Activated gamma-delta T cell treated with anti-CD3 and anti-CD28 coated beads, Interleukin-2, amount 50 U/mL, for 16 hours (primary cell): ENCODE measurements at places on chromosomes 3 and 15.

DNA sequence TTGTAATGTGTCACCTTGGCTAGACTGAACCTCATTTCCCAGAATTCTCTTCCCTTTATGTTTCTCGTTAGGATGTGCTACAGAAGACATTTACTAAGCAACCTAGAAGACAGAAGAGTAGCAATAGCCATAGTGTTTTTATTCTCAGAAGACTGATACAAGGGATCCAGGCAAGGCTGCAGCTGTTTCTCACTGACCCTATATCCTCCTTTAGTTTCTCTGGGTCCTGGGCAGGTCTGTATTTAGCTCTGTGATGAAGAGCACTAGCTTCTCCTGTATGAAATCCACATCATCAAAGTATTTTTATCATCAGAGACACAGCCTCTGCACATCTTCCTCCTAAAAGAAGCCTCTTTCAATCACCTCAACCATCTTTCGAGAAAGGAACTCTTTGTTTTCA lies 72.5 kb downstream of the SUMF1 start:
- DNase-seq: no peak

- no peak for DNase-seq
These were observed 210.0 kb downstream of the NFKBIZ start for GRCh38 chr3:102059145-102059943.

DNA sequence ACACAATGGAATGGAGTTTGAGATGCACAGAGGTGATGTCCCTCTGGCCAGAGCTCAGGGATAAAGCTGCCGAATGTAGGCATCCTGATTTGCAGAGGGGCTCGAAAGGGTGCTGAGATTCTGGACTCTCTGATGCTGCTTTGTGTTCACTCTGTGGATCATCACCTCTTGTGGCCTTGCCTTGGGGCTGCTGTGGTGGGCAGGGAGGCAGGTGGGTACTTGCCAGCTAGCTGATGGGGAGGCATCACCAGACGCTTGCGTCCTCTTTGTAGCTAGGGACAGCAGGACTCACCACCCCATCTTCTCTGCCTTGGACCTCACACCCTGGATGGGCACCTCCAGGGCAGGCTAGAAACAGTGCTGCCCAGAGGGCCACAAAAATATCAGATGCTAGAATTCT lies 14.6 kb upstream of the RASGRF1 start:
- DNase-seq: no peak

GRCh38 chr3:46838301-46838700 lies 24.9 kb downstream of the MYL3 start:
- no peak for DNase-seq

DNA sequence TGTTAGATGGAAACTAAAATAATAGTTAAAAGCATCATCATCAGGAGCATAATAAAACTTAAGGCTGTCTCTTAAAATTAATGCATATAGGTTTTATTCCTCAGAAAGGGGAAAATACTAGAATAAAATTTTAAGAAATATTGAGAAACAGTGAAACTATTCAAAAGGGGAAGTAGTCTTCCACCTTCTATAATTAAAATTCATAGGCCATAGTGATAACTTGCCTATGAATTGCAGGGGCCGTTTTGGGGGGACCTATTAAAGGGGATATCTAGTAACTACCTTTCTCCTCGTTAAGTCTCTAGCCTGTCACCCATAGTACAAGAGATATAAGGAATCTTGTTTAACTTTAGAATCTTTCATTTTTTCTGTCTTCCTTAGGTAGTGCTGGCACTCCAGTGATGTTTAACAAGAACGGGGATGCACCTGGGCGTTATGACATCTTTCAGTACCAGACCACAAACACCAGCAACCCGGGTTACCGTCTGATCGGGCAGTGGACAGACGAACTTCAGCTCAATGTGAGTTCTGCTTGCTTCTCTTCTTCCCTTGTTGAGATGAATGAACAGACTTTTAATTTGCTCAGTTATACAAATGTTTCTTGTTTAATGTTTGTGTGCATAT lies 600.4 kb downstream of the GRM7 start:
- no peak for DNase-seq

DNA sequence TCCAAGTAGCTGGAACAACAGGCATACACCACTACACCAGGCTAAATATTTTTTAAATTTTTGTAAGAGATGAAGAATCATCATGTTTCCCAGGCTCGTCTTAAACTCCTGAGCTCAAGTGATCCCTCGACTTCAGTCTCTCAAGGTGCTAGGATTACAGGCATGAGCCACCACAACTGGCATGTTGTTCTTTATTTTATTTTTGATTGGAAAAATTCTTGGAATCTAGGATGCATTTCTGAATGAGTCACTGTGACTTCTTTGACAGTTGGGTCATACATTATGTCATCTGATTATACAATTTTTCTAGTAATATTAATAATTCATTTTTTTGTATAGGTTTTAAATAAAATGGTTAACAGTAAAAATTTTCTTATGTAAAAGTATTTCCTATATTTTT lies 870.2 kb downstream of the SI start:
- DNase-seq: no peak

GRCh38 chr3:102748646-102749045 lies 313.8 kb downstream of the ZPLD1 start:
- DNase-seq: no peak

DNA sequence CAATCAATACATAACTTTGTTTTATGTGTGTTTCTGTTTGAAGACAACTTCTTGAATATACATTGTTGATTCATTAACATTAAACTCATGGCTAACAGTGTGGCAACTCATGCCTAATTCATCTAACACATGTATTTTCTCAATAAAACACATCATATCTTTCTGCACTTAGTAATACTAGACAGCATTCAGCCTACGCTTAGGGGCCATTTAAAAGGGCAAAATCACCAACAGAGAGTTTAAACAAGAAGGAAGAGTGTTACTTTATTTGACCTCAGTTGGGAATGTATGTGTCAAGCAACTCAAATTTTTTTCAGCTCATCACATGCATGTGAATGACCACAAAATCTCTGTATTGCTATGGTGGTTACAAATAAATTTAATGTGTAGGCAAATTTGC lies 128.8 kb upstream of the AADACL2 start:
- DNase-seq: no peak

DNA sequence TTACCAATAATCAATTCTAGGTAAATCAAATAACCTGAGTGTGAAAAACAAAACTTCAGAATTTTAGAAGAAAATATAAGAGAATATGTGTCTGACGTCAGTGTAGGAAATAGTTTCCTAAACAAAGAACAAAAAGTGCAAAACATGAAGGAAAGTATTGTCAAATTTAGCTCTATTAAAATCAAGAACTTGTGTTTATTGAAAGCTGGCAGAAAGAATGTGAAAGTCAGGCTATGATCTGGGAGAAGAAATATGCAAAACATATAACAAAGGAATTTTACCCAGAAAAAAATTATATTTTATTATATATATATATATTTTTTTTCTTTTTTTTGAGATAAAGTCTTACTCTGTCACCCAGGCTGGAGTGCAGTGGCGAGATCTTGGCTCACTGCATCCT lies 129.1 kb upstream of the ANKRD28 start:
- DNase-seq: no peak

DNA sequence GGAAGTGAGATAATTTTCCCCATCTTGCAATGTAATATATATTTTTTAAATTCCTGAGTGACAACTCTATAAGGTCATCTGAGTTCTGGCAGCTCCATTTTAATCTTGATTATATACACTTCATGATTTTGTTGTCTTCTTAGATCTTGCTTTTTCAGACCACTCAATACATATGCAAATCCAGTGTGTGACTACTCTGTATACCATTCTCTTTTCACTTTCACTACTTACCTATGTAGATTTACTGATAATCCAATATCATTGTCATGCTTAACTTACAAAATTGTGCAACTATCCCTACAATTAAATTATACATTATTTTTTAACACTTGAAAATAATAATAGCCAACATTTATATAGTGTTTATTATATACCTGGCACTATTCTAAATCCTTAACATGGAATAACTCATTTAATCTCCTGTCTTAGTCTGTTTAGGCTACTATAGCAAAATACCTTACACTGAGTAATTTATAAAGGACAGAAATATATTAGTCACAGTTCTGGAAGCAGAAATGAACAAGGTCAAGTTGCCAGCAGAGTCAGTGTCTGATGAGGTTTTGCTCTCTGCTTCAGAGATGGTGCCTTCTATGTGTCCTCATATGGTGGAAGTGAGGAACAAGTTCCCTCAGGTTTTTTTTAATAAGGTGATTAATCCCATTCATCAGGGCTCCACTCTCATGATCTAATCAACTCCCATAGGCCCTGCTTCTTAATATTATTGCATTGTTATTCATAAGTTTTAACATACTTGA lies 338.5 kb downstream of the TUSC7 start:
- DNase-seq: no peak

DNA sequence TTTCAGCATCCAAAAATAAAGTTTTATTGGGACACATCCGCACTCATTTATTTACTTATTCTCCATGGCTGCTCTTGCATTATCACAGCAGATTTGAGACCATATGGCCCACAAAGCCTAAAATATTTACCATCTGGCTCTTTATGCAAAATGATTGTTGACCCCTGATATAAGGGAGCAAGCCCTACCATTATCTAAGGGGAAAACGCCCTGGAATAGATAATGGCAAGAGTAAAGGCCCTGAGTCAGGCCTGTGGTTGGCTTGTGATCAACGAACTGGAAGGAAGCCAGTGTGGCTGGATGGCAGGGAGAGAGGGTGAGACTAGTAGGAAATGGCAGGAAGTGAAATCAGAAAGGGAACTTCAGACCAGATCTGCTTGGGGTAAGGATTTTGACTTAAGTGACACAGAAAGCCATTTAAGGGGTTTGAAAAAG lies 24.6 kb upstream of the DMXL2 start:
- DNase-seq: no peak

DNA sequence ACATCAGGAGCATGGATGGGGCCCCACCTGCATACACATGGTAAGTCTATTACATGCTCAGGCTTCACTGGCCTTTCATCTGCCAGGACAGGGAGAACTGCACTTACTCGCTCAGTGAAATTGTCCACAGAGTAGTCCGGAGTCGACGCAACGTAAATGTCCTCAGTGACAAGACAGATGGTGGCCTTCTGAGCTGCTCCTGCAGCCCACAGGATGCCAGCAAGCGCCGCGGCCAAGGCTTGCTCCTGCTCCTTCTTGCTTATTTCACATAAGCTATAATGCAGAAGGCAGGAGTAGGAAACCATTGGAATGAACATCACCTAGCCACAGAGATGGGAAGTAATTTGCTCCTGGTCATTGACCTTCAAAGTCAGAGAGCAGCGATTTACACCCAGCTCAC lies 14.4 kb downstream of the MINDY4B start:
- DNase-seq: no peak

DNA sequence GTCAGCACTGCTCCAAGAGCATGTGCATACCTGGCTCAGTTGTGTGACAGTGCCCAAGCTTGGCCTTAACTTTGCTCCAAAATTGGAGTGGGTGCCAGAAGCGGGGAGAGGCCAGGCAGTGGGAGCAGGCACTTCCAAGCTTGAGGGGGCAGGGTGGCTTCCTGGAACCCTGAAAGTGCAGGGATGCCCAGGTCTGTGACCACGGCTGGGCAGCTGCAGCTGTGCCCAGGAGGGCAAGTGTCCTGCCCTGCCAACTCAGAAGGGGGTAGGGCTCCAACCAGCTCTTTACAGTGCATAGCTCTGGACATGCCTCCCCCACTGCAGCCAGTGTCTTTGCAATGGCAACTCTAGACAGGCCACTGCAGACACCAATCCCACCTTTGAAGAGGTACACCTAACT lies 478.6 kb downstream of the OTOL1 start:
- no peak for DNase-seq
